ENCODE measurements at places on chromosomes 7 and 10.

GRCh38 chr7:159218170-159218569 lies 73.5 kb upstream of the VIPR2 start:
- no peak for DNase-seq

DNA sequence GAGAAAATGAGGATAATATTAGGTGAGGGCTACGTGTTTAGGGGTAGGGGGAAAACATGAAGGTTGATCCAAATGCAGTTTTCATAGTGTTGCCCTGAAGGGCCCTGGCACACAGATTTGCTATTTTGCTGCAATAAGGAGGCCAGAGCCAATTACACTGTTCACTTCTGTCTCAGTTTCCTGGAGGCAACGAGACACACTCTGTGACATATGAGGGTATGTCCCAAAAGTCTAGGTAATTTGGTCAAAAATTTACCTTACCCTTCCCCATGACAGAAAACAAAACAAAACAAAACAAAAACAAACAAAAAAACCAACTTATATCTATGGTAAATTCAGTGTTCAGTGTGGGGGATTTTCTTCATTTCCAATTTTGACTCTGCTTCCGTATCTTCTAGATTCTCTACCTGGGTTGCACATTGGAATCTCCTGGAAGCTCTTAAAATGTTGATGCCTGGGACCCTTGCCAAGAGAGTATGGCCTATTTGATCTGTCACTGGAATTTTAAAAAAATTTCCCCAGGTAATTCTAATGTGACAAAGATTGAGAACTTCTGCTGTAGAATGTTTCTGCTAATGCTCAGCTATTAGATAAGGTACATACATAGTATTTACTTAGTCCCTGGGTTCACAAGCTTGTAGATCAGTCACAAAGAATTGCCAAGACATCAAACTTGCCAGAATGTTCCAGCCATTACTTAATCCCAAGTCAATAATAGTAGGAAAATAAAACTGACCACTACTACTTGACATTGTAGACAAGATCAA lies 139.5 kb downstream of the SEMA3E start:
- DNase-seq: no peak

GRCh38 chr10:106947643-106948042 lies 216.9 kb downstream of the SORCS1 start:
- DNase-seq: no peak

- no peak for DNase-seq
Measured at GRCh38 chr10:15181576-15182156, 13.2 kb upstream of the NMT2 start.

GRCh38 chr10:8055420-8056349 lies 1.2 kb downstream of the GATA3 start:
- no peak for DNase-seq

GRCh38 chr10:12358863-12359564 lies 9.7 kb downstream of the CAMK1D start:
- DNase-seq: no peak

DNA sequence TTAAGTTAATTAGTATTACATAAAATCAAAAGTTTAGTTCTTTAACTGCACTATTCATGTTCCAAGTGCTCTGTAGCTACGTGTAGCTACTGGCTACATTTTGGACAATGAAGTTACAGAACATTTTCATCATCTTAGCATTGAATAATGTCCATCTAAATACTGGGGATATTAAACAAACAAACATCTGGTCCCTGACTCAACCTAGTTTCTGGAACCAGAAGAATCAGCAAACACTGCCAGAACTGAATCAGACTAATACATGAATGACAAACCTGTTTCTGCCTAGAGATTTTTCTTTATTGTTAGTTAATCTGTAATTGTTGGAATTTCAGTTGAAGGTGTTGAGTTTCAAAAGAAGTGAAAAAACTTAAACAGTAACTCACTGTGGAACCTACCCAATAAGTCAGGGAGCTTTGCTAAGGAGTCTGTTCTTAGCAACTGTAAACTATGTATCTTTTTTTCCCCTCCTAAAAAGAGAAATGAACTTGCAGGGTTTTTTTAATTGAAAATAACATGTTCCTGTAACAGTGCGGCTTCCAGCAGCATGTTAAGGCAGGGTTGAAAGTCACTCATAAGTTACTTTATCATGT lies 58.3 kb downstream of the CDK13 start:
- no peak for DNase-seq

All from omental fat pad (tissue), 4 donors.